Neuronal stem cell (in vitro differentiated cells): ENCODE measurements at places on chromosomes 3 and 15.

DNA sequence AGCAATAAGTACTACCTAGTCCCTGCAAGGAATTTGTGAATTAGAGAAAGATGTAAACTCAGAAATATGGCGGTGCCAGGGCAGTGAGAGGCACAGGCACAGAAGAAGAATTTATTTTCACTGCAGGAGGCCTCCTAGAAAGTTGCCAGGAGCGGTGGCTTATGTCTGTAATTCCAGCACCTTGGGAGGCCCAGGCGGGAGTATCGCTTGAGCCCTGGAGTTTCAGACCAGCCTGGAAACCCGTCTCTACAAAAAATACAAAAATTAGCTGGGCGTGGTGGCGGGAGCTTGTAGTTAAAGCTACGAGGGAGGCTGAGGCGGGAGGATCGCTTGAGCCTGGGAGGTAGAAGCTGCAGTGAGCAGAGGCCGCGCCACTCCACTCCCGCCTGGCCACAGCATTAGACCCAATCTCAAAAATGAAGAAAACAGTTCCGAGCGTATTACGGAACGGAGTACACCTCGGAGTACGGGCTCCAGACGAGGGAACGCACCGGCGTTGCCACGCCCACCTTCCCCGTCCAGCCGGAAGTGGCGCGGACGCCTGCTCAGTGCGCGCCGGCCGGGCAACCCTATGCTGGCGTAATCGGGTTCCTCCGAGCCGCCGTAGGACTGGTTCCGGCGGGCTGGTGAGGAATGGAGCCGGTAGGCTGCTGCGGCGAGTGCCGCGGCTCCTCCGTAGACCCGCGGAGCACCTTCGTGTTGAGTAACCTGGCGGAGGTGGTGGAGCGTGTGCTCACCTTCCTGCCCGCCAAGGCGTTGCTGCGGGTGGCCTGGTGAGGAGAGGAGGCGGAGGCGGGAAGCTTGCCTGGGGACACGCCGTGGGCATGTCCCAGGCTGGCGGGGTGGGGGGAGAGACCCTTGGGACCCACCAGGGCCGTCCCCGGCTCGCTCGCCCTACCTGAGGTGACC is at the start of gene FBXO22:
FBXO22 (plus strand) TSS at position 548 of the 909 bp plus-strand sequence; CDS start at position 634, 86 bp downstream.
- peak; percentile 87 for DNase-seq
- H3K4me1 ChIP-seq: peaks cover 10% of the 10 kb centered on the region
- no peaks in the 10 kb centered on the region for H3K27me3 ChIP-seq
- H3K36me3 ChIP-seq: peaks cover 7% of the 10 kb centered on the region

GRCh38 chr3:36695769-36696137 is 68.6 kb downstream of the DCLK3 start:
- H3K4me3 ChIP-seq: no peak overlapping the region
- no peaks in the 10 kb centered on the region for H3K27me3 ChIP-seq
- no peaks in the 10 kb centered on the region for H3K36me3 ChIP-seq

DNA sequence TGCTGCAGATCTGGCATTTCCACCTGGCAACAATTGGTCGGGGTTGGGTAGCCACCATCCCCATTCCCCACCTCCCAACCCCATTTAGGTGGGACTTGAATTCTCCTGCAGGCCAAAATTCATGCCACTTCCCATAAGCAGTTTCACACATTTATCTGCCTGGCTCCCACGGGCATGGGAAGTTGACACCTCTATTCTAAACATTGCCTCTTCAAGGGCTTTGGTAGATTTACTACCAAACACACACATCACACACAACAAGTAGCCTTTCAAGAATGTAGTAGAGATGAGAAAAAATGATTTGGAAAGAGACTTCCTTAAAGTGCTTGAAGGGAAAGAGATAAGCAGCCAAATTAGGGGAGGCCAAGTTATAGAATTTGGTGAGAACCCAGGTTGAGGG is 30.9 kb downstream of the ZBTB38 start:
- H3K36me3 ChIP-seq: no peaks in the 10 kb centered on the region
- no peaks in the 10 kb centered on the region for H3K27me3 ChIP-seq
- no peak for DNase-seq
- H3K4me3 ChIP-seq: no peak overlapping the region

GRCh38 chr3:38958026-38958720 is 93.6 kb downstream of the SCN11A start:
- H3K4me3 ChIP-seq: no peak overlapping the region
- H3K27ac ChIP-seq: no peak overlapping the region
- no peaks in the 10 kb centered on the region for H3K4me1 ChIP-seq
- no peak for DNase-seq

- H3K4me3 ChIP-seq: no peak overlapping the region
- H3K4me1 ChIP-seq: no peaks in the 10 kb centered on the region
- no peaks in the 10 kb centered on the region for H3K36me3 ChIP-seq
- DNase-seq: no peak
- H3K27ac ChIP-seq: no peak overlapping the region
Observed at GRCh38 chr3:145696011-145696410, 465.0 kb downstream of the PLOD2 start.

DNA sequence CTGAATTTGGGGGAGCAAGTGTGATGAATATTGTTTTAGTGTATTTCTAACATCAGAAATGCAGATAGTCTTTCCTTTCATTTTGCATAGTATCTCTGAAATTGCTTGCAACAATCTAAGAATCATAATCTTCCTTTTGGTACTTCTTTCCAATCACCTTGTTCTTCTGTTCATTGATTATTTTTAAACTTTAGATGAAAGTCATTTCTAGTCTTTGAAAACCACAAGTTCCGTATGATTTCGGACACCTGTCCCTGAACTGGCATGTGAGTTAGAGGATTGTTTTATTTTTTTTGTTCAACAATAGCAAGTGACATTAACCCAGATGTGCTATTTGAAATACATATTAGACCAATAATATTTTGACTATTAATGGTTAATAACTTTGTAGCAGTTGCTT is 329.7 kb downstream of the UNC13C start:
- H3K27ac ChIP-seq: no peak overlapping the region
- no peaks in the 10 kb centered on the region for H3K4me1 ChIP-seq
- no peak for DNase-seq
- H3K4me3 ChIP-seq: no peak overlapping the region

DNA sequence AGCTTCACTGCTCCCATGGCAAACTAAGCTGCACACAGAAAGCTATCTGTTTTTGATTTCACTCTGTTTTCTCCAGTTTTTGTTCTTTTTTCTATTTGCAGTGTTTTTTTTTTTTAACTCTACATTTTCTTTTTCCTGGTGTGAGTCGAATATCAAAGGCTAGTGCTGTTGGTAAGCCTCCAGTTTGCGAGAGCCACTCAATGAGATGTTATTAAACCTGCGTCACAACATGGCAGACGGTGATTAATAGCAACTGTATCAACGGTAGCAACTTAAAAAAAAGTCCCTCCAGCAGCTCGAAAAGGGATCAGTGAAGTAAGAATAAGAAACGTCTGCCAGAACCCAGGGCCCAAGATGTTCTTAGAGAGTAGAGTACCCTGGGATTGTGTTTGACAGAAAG is 84.1 kb downstream of the MEIS2 start:
- H3K27ac ChIP-seq: no peak overlapping the region
- H3K27me3 ChIP-seq: no peaks in the 10 kb centered on the region
- no peaks in the 10 kb centered on the region for H3K36me3 ChIP-seq

DNA sequence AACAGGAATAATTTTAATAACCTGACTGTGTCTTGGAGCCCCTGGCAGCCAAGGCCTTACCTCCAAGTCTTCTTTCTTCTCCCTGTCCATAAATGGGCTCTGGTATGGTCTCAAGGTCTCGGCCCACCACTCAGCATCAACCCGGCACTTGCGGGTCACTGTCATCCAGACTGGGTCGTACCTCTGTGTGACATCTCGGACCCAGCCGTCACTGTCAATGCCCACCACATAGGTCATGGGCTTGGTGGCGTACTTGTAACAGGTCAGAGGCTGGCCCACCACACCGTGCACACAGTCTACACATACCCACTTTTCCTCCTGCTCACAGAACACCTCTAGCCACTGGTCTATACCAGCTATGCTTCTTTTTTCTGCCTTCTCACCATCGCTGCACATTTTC is 20.4 kb downstream of the XPC start:
- peaks cover 45% of the 10 kb centered on the region for H3K36me3 ChIP-seq
- no peaks in the 10 kb centered on the region for H3K27me3 ChIP-seq
- H3K27ac ChIP-seq: no peak overlapping the region
- no peaks in the 10 kb centered on the region for H3K4me1 ChIP-seq

- H3K36me3 ChIP-seq: no peaks in the 10 kb centered on the region
- no peak overlapping the region for H3K27ac ChIP-seq
- no peaks in the 10 kb centered on the region for H3K27me3 ChIP-seq
- DNase-seq: no peak
- H3K4me3 ChIP-seq: no peak overlapping the region
Observed at GRCh38 chr3:43638594-43639447, 17.0 kb upstream of the ANO10 start.

DNA sequence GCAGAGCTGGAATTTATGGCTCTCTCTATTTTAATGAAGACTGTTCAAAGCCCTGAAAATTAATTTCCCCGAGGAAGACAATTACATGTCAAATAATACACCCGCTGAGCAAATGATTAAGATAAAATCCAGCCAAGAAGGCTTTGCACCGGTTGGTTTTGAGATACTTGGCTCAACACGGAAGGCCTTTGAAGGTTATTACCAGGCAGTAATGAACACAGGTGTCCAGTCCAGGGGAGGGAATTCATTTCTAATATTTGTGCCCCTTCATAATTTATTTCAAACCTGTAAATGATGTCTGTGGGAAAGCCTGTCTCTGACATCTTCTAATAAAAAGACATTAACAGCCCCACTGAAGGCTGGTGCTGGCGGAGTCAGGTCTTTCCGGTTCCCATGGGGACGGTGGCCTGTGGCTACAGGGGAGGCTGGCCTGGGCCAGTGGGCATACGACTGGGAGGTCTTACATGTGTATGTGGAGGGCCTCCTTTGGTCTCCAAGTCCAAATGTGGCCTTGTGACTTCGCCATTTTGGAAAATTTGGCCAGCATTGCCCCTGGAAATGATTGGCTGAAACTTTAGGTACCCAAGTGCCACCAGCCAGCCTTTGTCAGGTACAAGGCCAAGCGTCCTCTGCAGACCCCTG is 49.9 kb upstream of the IQSEC1 start:
- no peaks in the 10 kb centered on the region for H3K4me1 ChIP-seq
- H3K36me3 ChIP-seq: no peaks in the 10 kb centered on the region
